ENCODE measurements at places on chromosomes 5 and 9. TPM values are rescaled to one million over a fixed set of nuclear protein-coding genes. Genes with fewer than 3 reads are reported as not detected.

- no peaks in the 10 kb centered on the region for H3K27me3 ChIP-seq
- H3K27ac ChIP-seq: peak overlapping the region; percentile 96
- DNase-seq: no peak
- peaks cover 17% of the 10 kb centered on the region for H3K4me1 ChIP-seq
Observed at GRCh38 chr9:130172858-130173665, 858 bp downstream of the NCS1 start.

DNA sequence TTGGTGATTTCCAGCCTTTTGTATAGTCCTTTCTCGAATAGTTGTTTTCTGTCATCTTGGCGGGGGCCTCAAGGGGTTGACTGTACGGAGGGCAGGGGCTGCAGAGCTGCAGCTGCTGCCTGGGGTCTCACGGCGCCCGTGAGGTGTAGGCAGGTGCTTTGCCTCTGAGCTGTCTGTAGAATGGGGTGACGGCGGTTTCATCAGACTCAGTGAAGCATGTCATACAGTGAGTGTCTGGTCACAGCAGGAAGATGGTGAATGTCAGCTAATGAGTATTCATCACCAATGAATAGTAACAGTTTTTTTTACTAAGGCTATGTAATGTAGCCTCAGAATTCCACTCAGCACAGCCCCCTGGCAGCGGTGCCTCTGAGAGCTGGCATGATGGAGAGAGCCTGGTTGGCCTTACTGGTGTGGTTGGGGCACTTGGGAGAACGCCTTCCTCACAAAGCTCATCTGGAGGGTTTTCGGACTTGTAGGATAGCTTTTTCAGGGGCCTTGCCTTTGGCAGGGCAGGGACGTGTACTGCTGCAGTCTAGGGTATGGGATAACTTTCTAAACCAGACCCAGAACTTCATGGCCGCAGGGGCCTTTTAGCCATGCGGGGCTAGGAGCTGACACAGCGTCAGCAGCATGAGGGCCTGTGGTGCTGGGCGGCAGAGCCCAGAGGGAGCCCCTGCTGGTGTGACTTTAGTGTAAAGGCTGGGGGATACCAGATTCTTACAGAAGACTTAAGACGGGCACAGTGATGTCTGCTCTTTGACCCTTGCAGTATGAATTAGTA lies 15.0 kb downstream of the TENT4A start:
- H3K4me3 ChIP-seq: no peak overlapping the region
- DNase-seq: no peak
- no peak overlapping the region for H3K27ac ChIP-seq
- H3K27me3 ChIP-seq: no peaks in the 10 kb centered on the region
- H3K4me1 ChIP-seq: peaks cover 100% of the 10 kb centered on the region

DNA sequence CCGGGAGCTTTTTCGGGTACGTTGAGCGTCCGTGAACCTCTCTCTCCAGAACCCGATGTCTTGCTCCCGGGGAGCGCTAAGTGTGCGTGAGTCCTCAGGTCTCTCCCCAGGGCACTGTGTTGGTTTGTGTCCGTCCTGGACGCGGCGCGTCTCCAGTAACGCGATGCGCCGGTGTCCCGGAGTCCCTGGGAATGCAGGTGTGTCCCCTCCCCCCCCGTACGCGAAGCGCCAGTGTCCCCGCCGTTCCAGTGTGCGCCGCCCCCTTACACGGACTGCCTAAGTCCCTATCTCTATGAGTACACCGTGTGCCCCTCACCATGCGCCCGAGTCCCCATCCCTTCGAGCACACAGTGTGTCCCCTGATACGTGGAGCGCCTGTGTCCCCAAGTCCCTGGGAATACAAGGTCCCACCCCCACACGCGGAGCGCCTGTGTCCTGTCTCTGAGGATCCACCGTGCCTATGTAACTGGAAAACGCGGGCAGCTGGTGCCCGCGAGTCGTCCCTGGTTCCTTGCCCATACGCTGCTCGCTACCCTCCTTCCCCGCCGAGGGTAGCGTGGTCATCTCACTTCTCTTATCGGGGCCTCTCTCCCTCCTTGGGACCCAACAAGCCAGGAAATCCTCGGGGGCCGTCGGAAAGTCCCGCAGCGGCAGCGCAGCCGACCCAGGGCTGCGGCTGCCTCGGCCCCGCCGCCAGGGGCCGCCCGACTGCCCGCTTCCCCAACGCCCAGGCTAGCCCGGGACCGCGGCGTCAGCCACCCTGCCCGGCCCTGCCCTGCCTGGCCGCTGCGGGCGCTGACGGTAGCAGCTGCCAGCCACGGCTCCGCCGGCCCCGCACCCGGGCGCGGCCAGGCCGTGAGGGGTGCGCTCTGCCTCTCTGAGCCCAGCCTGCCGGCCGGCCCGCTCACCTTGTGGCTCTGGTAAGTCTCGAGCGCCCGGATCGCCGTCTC lies 709 bp downstream of the ELL2 start:
- peaks cover 9% of the 10 kb centered on the region for H3K4me1 ChIP-seq
- no peaks in the 10 kb centered on the region for H3K36me3 ChIP-seq
- DNase-seq: peak; percentile 22
- peak overlapping the region; percentile 97 for H3K4me3 ChIP-seq
- peak overlapping the region; percentile 99 for H3K27ac ChIP-seq

Gene SAXO1
- 1.8 TPM for total RNA-seq

DNA sequence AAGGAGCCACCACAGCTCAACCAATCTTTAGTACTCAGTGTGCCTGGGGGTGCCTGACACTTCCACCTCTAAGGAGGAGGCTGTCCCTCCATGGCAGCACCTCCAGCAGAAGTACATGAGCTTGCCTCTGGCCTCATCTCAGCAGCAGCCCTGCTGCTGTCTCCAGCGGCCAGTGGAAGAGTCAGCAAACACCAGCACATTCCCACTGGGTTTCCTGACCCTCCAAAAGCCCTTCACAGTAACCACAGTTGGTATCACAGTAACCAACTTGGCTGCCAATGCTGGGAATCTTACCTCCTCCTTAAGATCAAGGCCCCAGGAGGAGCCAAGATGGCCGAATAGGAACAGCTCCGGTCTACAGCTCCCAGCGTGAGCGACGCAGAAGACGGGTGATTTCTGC lies 29.4 kb downstream of the FSTL4 start:
- H3K4me1 ChIP-seq: no peaks in the 10 kb centered on the region
- no peaks in the 10 kb centered on the region for H3K36me3 ChIP-seq
- no peak for DNase-seq
- no peak overlapping the region for H3K27ac ChIP-seq

Gene TAF1L
- total RNA-seq: not detected

- no peak overlapping the region for H3K27ac ChIP-seq
- H3K4me3 ChIP-seq: no peak overlapping the region
Observed at GRCh38 chr9:137317021-137317717, 15.1 kb upstream of the NRARP start.

Gene STPG3
- total RNA-seq: not detected

Gene ANXA2R
- 3.2 TPM for total RNA-seq

Gene S1PR3
- 125 TPM for total RNA-seq

Gene SLCO6A1
- not detected for total RNA-seq
